Breast epithelium (tissue), 4 donors: ENCODE measurements at places on chromosomes 7 and 10. TPM values are rescaled to one million over a fixed set of nuclear protein-coding genes. Genes with fewer than 3 reads are reported as not detected.

The DIP2C gene
- total RNA-seq = 20.3 TPM

The NANOS1 gene
- 2.9 TPM for total RNA-seq

DNA sequence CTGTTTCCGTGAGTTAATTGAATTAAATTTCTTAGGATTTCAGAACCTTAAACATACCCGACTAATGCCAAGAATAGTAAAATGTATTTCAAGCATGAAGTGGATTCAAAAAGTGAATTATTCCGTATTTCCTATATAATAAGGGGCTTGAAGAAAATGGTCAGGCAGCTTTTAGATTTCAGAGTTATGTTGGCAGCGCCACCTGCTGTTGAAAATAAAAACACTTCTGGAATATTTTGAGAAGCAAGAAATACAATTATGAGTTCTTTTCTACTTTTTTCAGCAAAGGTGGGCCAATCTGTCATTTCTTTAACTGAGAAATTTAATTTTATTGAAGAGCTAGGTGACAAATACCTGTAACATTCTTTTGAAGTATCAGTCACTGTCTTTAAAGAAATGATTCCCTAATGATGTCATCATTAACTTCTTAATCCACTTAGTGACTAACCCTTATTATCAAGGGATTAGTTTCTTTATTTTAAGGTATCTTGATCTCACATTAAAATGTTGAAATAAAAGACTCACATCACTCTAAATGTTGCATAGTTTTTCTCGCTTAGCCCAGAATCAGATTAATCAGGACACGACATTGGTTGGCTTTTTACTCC lies 36.6 kb upstream of the AGR3 start:
- no peaks in the 10 kb centered on the region for H3K36me3 ChIP-seq
- no peaks in the 10 kb centered on the region for H3K27me3 ChIP-seq
- H3K4me1 ChIP-seq = no peaks in the 10 kb centered on the region
- no peak for DNase-seq
- no peak overlapping the region for H3K27ac ChIP-seq
- H3K4me3 ChIP-seq = no peak overlapping the region

DNA sequence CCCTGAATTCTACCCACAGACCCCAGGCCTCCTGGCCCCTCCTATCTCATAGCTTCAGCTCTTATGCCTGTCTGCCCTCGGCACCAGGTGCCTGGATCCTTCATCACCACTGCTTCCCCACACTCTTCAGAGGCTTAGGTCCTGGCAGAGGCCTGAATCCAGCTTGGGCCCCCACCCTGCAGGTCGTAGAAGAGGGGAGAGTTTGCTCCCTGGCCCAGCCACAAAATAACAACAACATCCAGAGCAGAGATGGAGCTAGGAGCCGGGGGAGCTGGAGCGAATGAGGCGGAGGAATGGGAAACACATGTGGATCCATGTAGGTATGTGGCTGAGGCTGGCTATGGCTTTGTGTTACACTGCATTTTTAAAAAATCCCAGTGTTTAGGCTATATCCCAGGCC lies 7.8 kb upstream of the OPN4 start:
- peak; percentile 10 for DNase-seq
- no peak overlapping the region for H3K27ac ChIP-seq
- H3K27me3 ChIP-seq = no peaks in the 10 kb centered on the region
- no peaks in the 10 kb centered on the region for H3K4me1 ChIP-seq
- no peaks in the 10 kb centered on the region for H3K36me3 ChIP-seq

GRCh38 chr7:26723129-26723528 lies 141.3 kb downstream of the SKAP2 start:
- no peak for DNase-seq
- no peak overlapping the region for H3K4me3 ChIP-seq
- no peaks in the 10 kb centered on the region for H3K36me3 ChIP-seq
